ENCODE measurements at places on chromosomes 2 and 18.

DNA sequence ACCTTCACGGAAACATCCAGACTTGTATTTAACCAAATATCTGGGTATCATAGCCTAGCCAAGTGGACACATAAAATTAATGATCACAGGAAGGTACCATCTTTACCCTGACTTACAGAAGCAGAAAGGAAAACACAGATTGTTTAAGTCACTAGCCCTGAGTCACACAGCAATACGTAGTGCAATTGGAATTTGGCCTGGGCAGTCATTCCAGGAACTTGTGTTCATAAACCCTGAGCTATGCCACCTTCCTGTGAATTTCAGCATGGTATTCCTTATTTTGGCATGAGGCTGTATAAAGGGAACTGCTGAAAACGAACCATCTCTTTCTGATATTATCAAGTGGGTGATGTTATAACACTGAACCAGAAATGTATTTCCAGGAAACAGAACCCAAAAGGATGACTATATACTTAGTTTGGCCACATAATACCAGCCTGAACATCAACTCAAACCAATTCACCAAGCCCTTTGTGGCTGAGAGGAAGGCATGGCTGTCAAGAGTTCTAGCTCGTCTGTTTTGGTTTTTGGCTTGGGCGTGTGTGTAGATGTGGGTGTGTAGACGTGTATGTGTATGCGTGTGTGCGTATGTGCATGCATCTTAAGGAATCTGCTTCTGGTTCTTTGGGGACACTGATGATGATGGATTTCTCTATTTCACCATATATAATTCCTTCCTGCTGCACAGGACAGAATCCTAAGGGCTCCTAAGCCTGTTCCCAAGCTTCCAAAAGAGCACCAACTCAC lies 533.4 kb upstream of the ID2 start:
- no peak for DNase-seq

DNA sequence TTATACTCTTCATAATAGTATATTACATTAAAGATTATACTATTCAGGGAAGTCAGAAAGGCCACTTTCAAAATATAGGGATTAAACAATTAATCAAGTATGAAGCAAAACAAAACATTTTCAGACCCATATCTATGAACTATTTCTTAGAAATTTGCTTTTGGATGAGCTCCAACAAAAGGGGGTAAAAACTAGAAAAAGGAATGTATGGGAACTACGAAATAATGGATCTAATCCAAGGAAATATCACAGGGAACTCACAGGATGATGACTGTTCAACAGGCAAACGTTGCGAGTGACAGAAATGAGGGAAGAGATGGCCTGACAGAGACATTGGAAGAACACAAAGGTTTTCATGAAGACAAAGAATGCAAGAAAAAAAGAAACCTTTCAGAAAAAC lies 27.9 kb downstream of the G6PC2 start:
- no peak for DNase-seq

DNA sequence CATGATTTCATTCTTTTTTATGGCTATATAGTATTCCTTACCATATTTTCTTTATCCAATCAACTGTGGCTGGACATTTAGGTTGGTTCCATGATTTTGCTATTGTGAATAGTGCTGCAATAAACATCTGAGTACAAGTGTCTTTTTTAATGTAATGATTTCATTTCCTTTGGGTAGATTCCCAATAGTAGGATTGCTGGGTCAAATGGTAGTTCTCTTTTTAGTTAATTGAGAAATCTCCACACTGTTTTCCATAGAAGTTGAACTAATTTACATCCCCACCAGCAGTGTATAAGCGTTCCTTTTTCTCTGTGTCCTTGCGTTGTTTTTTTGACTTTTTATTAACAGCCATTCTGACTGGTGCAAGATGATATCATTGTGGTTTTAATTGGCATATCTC lies 59.1 kb upstream of the IL1RL1 start:
- DNase-seq, result no peak

GRCh38 chr2:72413716-72414115 lies 266.1 kb upstream of the CYP26B1 start:
- no peak for DNase-seq

DNA sequence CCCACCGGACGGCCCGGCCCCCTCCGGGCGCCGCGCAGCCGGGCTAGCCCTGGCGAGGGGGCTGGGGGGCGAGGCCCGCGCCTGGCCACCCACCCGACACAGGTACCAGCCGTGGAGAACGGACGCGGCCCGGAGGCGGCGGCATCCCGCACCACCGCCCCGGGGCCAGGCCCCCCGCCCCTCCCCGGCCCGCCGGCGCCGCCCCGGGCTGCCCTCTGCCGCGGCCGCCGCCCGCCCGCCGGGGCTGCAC lies 405 bp downstream of the SOS1 start:
- DNase-seq, result no peak

GRCh38 chr2:3296182-3296972 lies 81.2 kb downstream of the EIPR1 start:
- no peak for DNase-seq

DNA sequence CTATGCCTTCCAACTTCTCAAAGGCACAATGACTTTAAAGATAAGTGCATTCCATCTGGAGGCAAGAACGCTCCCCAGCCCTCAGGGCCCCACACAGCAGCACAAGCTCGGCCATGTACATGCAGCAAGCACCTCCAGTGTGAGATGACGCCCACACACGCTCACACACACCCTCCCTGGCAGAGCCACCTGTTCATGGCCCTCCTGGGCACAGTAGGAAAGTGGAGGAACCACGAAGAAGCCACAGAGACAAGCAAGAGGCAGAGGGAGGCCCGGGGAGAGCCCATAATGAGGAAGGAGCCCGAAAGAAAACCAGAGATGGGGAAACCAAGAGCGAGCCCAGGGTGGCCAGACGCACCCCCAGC lies 21.7 kb downstream of the BIN1 start:
- no peak for DNase-seq

DNA sequence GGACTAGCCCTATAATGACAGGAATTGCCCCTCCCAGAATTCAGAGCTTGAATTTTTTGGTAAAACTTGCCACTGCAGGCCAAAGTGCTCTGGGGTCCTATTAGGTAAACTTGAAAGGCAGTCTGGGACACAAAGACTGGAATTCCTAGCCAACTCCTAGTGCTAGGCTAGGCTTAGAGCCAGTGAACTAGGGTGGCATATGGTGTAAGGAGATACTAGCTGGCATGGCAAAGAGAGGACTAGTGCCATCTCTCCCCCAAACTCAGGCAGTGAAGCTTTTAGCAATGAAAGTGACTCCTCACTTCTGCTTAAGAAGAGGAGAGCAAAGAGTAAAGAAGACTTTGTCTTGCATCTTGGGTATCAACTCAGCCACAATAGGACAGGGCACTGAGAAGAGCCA lies 410.5 kb upstream of the CNTNAP5 start:
- DNase-seq, result no peak

GRCh38 chr2:213274143-213274542 lies 10.1 kb upstream of the SPAG16 start:
- no peak for DNase-seq

Measured in substantia nigra (tissue), 51 donors.